Stimulated activated CD8-positive, alpha-beta memory T cell treated with anti-CD3 and anti-CD28 coated beads, Interleukin-15, amount 100 ng/mL, for 4 hours (primary cell): ENCODE measurements at places on chromosomes 2 and 18.

- DNase-seq: no peak
Measured at GRCh38 chr18:2794159-2794558, 52.6 kb upstream of the EMILIN2 start.

DNA sequence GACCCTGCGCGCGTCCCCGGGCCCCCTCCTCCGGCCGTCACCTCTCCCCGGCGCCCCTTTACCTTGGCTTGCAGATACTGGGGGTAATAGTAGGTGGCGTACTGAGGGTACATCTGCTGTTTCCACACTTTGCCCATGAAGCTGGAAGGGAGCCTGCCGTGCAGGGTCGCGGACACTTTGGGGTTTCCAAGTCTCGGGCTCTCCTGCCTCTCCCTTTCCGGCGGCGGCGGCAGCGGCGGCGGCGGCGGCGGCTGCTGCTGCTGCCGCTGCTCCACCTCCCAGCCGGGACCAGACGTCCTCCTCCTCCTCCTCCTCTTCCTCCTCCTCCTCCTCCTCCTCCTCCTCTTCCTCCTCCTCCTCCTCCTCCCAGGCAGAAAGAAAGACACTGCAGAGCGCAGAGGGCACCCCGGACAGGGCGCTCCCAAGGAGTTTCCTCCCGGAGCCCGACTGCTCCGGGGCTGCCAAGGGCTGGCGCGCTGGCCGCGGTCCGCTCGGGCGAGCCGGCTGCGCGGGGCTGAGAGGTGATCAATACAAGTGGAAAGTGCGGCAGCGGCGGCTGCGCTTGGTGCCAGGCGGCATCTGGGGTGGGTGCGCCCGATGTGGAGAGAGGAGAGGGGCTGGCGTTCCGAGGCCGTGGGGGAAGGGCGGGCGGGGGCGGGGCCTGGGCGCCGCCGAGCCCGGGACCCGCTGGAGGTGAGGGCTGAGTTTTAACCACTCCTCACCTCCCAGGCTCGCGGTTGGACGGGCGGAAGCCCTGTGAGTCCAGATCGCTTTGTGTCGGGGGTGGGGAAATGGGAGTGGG, at the start of gene RBMS1:
Gene RBMS1 (minus strand): TSS at position 581 of the 802 bp plus-strand sequence. CDS start 444 bp downstream, at position 137.
- peak; percentile 24 for DNase-seq

DNA sequence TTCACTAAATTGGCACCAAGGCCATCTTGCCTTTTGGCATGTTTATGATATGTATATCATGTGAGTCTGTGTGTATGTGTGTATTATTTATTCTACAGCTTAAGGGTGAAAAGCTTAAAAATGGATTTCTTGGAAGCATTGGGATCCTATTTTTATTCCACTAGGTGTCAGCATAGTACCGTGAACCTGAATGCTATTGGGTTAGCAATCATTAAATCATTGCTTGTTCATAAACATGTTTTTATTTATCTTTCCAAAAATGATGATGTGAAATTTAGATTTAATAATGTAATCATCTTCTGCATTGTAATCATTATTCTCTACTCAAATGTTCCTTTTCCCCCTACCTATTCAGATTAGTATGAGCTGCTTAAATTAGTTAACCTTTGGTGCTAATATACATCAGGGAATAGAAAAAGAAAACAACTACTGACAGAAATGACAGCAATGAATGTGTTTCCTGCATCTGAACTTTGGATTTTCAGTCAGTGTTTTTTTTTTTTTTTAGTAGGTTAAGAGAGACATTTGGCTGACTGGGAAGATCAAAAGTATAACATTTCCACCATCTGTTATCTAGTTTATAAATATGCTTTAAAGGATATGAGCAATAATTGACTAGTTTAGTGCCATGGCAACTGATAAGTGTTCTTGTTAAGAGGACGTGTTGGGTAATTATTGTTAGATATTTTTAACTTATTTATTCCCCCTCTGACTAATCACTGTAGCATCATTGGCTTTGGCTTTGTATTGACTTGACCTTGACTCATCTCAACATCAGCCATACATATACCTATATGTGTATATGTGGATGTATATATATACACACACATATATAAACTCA, 14.1 kb upstream of the ZSWIM2 start:
- no peak for DNase-seq

DNA sequence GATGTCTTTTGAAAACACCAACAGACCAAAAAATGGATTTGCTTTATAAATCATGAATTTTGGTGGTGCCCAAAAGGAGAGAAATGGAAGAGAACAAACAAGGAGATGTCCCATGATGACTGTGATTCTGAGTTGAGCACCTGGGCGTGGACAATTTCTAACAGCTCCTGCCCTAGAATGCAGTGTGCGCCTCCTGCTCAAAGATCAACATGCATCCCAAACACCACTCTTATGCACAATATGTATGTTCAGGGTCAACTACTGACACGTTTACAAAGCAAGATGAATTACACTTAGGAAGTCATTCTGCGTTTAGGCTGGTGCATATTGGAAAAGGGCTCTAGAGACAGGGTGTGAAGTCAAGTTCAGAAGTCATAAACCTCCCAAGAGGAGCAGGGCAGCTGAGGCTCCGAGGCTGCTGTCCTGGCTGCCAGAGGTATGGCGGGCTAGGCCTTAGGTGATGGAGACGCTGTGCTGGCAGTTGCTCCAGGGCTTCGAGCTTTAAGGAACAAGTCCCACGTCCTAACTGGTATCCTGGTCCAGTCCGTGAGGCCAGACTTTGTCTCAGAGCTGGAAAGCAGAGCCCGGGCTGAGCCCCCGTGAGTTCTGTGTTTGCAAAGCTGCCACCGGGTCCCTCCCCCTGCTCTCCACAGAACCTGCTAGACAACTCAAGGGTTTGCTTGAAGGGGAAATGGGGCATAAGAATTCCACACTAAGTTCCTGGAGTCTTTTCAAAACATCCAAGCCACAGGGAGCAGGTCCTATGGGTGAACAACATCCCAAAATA, 74.0 kb downstream of the ZNF516 start:
- DNase-seq: no peak

DNA sequence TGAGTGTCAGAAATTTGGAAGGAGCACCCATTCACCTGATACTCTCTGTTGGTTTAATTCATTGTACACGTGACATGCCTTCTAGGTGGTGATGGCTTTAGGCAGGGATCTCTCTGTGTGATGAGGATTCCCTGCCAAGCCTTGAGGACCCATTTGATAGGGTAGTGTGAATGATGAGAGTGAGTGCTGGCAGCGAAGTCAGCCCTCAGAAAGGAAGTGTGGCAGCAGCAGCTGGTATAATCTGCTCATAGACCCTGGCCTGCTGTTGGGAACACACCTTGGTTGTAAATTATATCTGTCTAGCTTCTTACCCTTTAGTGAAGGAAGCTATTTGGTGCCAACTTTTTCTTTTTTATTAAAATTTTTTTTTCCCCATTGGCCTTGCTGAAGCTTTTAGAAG, 164.5 kb downstream of the HAUS1 start:
- no peak for DNase-seq

- no peak for DNase-seq
Measured at GRCh38 chr2:100691846-100692245, 128.1 kb upstream of the NPAS2 start.

DNA sequence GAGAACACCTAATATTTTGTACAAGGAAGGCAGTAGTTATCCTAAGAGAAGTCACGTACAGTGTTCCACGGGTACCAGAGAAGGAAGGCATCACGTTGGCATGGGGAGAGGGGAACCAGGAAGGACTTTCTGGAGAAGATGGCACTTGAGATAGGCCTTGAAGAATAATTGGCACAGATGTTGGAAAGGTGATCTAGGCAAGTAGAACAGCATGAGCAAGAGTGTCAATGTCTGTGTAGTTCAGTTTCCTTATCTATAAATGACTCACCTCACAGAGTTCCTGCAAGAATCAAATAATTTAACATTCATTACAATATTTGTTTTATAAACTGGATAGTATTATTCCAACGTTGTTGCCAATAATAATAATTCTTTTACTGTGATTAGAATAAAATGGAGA, 48.3 kb upstream of the BZW1 start:
- no peak for DNase-seq

DNA sequence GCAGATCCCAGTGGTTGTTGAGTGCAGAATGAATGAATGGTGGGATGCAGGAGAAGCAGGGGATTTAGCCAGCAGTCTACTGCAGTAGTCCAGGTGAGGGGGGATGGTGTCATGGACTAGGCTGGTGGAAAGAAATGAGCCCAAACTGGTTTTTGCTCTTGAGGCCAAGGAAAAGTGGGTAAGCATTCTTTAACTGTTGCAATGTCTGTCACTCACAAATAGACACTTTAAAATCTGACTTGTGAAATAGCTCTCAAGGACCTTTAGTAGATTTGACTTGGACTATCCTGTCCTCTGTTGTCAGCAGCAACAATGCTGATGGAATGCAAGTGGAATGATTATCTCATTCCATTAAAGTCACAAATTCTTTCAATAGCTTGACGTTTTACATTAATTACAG, 37.5 kb upstream of the STK17B start:
- no peak for DNase-seq

DNA sequence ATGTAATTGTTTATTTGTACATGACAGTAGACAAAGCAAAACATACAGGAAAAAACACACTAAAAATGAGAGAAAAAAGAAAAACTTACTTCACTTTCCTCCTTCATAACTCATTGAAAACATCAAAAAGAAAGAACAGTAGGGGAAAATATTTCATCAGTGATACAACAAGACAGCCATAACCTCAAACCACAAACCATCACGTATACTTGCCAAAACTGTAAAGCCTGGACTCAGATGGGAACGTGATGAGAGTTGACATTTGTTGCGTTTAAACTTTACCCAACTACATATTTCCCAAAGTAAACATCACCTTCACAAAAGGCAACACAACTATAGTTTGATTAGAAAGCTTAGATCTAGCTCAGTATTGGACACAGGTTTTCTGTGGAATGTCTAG, 278.2 kb upstream of the COL3A1 start:
- DNase-seq: no peak

GRCh38 chr2:149430743-149431736, 100.7 kb downstream of the LYPD6 start:
- no peak for DNase-seq

GRCh38 chr2:201118961-201119854, 3.2 kb downstream of the CFLAR start:
- DNase-seq: no peak

DNA sequence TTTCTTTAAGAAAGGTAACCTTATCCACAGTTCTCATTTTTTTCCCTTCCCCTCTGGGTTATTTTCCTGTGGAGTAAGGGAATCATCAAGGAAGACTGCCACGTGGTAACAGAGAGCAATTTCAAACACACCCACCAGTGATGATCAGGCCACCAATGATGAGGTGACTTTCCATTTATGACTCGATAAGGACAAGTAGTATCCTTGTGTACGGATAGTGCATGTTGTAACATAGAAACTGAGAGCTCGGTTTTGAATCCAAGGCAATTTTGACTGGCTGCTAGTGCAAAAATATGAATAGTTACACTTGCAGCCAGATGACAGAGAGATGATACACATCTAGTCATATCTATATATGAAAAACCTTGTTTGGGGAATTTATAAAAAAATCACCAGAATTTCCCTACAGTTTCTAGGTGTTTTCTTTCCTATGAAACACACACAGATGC, 143.6 kb upstream of the TCF4 start:
- DNase-seq: no peak

- DNase-seq: no peak
Measured at GRCh38 chr2:114006460-114006859, 116.6 kb downstream of the ACTR3 start.

DNA sequence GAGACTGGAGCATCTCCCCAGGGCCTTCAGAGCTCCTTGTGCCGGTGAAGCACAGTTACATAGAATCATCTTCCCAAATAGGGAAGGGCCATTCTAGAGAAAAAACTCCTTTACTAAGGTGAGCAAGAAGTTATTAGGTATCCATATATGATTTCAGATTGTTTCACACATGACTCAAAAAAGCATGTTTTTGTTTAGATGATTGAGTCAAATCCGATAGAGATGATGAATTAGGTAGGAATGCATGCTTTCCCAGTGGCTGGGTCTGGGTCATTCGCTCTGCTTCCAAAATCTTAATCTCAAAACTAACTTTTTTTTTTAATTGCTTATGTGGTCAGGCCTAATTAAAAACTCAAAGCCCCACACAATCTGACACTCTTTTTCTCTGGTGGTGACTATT, 3.8 kb downstream of the NT5C1B start:
- no peak for DNase-seq

- DNase-seq: no peak
Measured at GRCh38 chr2:29423061-29423666, 307.9 kb downstream of the CLIP4 start.

GRCh38 chr18:26480897-26481795, 67.2 kb downstream of the KCTD1 start:
- DNase-seq: no peak

- no peak for DNase-seq
Measured at GRCh38 chr18:45539491-45539891, 75.8 kb upstream of the SLC14A2 start.

DNA sequence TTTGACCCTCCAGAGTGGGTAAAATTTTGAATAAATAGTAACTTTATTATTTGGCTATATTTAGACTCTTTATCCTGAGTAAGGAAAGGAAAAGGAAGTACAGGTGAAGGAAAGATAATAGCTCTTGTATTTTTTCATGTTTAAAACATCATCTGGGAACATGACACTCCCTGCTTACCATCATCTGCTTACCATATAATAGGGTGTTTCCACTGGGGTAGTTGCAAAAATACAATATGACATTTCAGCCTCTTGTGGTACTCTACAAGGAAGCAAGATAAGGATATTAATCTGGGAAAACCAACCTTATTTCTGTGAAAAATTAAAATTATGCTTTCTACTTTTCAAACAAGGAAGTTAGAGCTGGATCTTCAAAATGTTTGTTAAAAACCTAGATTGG, 9.9 kb downstream of the RELCH start:
- DNase-seq: no peak

DNA sequence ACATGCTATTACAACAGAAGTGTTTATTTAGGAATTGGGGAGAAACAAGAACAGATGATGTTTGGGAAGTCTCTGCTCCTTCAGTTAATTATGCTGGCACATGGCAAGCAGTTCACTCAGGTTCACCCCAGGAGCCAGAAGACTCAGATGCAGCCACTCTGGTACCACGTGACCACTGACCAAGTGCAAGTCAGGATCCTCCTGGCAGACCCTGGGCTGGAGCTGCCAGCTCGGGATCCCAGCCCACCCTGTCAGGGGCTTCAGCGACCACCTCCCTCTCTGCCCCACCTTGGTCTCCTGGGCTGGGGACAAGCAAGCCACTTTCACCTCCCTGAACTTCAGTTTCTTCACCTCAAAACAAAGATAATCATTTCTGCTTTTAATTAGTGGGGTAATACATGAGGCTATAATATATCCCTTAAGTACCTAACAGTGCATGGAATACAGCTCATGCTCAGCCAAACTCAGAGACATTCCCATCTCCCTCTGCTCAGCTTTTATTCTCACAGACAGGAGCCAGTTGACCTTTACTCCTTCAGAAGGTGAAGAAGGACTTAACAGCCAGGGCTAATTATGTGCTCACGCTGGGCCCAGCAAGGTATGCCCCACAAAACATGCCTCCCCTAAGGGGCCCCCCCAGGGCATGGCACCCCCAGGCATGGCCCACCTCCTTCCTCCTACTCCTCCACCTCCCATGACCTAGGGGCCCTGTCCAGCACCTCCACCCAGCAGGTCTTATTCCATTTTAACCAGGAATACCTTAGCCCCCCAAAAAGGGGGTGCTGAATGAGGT, 11.8 kb downstream of the CRACDL start:
- DNase-seq: no peak
